ENCODE measurements at places on chromosomes 2 and 18.
A peak's percentile ranks its signal among the peaks of the same experiment; 100 is the strongest.

- peak; percentile 82 for DNase-seq
Observed at GRCh38 chr18:8696749-8697211, 8.6 kb upstream of the MTCL1 start.

- peak; percentile 10 for DNase-seq
Observed at GRCh38 chr18:67935638-67936037, 419.1 kb upstream of the DSEL start.

DNA sequence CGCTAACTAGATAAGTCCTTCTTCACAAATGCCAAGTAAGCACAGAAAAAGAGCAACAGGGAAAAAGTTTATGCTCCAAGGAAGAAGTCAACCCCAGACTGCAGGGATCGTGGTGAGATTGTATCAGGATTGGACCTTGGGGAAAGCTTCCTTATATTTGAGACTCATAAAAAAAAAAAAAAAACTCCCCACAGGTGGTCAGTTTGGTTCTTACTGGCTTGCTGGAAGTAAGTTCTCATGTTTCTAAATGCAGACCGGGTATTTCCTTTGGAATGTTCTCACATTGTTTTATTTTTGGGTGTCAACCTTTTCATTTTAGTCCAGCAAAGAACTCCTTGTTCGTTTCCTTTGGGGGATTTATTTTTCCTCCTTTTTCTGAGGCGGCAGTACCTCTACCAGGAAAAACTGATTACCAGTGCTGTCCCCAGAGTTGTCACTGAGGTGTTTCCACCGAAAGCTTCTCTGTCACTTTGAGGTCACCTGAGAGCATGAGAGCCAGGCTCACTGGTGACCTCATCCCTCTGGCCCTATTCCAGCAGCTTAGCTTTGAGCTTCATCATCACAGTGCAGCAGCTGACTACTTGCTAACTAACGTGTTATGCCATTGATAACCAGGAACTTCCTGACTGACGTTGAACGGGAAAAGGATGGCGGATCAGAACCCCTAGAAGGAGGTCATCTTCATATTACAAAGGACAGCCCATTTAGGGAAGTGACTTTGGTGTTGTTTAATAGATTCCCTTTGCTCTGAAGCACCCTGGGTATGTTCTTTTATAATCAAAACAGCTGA, 16.8 kb upstream of the ATP8B1 start:
- DNase-seq = no peak

DNA sequence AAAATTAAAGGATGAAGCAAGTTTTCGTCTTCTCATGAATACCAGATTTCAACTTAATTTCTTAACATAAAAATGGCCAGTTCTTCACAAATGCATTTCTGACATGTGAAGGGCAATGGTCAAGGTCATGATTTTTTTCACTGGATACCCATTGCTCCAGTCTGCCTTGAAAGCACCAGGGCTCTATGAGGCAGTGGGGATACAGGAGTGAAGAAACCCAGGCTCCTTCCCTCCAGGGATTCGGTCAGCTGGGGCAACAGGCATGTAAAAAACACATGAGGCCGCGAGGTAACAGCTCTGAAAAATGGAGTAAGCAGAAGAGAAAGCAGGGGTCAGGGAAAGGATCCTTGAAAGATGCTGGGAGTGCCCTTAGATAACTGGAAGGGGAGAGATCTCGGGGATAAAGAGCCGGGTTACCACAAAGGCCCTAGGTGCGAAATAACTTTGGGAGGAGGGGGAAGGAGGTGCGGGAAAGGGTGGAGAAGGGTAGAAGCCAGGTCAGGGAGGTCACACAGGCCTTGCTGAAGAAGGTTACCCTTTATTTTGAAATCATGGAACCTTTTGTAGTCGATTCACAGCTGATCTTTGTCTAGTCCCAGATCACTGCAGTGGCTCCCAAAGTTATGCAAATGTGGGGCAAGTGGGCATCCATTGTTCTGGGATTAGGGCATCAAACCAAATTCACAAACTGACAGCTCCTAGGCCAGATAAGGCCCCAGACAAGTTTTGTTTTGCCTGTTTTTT, 5.2 kb upstream of the SPRED2 start:
- DNase-seq = no peak

DNA sequence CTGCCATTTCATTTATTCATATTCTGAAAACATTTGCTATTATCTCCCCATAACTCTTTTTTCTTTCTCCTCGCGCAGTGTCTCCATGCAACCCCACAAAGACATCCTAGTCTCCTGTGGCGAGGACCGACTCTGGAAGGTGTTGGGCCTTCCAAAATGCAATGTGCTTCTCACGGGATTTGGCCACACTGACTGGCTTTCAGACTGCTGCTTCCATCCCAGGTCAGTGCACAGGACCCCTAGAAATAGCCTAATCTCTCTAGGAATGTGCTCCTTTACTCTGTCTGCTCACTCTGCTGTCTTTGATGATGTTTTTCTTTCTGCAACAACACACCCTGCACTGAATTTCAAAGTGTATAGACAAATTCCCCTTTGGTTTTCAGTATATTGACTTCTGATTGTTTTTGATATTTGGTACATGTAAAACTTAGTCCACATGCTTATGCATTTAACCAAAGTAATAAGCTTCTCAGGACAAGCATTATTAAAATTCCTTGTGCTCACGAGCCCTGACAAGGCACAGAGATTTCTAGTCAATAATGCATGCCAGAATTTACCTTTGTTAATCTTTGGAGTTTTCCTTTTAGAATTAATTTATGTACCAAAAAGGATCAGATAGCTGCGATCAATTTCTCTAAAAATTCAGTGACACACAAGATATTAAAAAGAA, 548.3 kb upstream of the VWC2L start:
- DNase-seq = no peak

- no peak for DNase-seq
Observed at GRCh38 chr2:60899892-60900249, 18.5 kb downstream of the REL start.

GRCh38 chr2:1045109-1045508, 94.5 kb downstream of the SNTG2 start:
- no peak for DNase-seq

GRCh38 chr2:28745876-28746275, 5.8 kb upstream of the PPP1CB start:
- no peak for DNase-seq

DNA sequence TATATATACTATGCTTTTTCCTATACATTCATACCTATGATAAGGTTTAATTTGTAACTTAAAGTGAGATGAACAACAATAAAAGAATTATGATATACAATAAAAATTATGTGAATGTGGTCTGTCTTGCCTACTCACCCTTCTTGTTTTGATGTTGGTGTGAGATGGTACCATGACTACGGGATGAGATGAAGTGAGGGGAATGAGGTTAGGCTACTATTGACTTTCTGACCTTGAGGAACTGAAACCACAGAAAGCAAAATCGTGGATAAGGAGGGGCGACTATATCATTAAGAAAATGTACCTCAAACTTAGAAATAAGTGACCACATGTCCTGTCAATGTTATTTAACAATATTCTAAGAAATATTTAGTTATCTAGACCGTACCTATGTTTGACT, 103.9 kb upstream of the PPP1CB start:
- DNase-seq = no peak

GRCh38 chr2:172429301-172429968, 2.0 kb downstream of the ITGA6 start:
- DNase-seq = no peak

- DNase-seq = peak; percentile 29
Observed at GRCh38 chr2:74181739-74182138, 3.1 kb upstream of the MOB1A start.

GRCh38 chr2:192377173-192377572, 182.4 kb upstream of the TMEFF2 start:
- DNase-seq = no peak

DNA sequence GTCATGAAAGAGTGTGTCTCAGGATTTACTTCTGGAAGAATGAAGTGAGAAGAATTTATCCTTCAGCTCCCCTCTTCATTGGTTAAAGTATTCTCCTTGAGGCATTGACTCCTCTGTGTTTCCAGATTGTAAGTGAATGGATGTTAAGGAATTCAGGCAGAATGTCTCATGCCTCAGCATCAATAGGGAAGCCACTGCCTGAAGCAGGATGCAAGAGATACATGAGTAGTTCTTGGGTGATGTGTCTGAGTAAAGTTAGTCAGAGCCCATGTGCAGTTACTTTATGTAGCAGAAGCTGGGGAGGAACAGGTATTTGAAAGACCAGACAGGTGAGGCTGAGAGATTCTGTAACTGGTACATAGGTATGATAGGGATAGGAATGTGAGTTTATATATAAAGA, 34.0 kb upstream of the TMEFF2 start:
- DNase-seq = no peak

- no peak for DNase-seq
Observed at GRCh38 chr2:72895759-72896281, 8.6 kb downstream of the SPR start.

DNA sequence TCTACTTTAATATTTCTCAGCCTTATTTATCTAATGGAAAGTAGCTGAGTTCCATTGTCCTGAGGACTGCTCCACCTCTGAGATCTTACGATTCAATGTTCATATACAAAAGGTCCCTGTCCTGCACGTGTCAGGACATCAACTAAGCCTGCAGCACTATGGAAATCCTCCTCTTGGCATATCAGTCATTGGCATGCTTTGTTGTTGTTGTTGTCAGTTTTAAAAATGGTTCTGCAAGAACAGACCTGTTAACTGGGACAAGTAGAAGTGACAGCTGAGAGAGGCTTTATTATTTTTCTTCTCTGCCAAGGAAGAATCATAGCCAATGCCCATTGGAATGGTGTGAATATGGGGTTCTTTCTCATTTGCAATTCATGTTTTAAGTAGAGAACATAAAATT, 450.1 kb upstream of the PKDCC start:
- no peak for DNase-seq

GRCh38 chr2:183195397-183195796, 71.2 kb downstream of the NUP35 start:
- DNase-seq = no peak

DNA sequence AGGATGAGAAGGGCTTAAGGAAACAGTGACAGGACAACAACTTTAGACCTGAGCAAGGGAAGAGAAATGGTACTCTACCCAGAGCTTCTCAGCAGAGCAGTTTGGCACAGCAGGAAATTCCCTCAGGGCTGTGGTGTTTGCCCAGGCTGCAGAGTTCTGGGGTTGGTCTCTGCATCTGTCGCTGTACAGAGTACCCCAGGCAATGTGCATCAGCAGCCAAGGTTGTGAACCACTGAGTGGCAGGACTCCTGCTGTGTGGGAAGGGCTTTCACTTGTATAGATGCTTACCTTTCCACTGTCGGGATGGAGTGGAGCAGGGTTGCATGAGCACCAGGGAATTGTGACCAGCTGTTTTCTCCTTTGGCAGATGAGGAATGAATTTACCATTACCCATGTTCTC, 21.2 kb downstream of the STAMBP start:
- DNase-seq = no peak

DNA sequence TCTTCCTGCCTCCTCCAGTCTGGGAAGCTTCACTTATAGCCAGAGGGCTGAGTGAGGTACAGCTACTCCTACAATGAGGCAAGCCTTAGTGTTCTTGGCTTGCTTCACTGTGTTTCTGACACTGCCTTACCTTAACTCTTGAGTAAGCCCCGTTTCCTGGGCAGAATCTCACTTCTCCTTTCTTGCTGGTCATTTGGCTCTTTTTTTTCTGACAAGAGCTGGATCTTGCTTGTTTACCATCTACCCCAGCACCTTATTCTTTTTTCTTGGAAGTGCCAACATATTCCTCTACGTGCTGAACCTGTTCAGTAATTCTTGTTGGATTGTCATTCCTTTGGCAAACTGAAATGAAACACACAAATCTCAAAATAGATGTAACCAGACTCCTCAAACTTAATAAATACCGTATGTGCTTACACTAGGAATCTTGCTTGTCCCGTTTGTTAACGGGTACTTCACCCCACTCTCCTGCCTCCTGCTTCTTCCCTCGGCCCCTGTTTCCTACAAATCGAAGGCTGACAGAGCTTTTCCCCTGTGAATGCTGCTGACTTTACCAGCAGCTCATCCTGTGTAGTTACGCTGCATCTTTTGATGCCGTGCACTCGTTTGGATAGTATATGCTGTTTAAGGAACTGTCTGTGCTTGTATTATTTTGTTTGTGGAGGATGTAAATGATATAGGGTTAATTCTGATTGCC, 132.2 kb downstream of the FMNL2 start:
- no peak for DNase-seq

- DNase-seq = no peak
Observed at GRCh38 chr2:176170602-176171305, 13.6 kb downstream of the HOXD3 start.
